GM23248 (cell line): ENCODE measurements at places on chromosomes 12 and 14. TPM values are rescaled to one million over a fixed set of nuclear protein-coding genes. Genes with fewer than 3 reads are reported as not detected.
A peak's percentile ranks its signal among the peaks of the same experiment; 100 is the strongest.

DNA sequence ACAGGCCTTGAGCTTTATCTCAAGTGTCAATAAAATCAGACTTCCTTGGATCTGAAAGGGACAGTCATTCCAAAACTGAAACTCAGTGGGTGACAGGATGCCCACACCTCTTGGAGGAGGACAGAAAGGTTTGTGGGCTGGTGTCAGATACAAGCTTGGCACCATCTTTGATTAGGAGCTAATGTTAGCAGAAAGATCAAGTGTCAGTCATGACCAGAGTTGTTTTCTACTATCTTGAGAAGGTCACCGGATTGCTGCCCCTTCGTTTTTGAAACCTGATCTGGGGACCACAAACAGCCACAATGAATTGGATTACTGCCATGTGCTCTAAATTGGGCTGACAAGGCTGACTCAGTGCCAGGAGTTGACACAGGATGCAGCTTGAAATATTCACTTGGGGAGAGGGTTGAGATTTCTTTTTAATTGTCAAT is 88.3 kb downstream of the OTOGL start:
- H3K4me3 ChIP-seq: no peak overlapping the region
- H3K4me1 ChIP-seq: peaks cover 56% of the 10 kb centered on the region
- peak overlapping the region; percentile 92 for H3K27ac ChIP-seq
- DNase-seq: peak; percentile 41

GRCh38 chr14:65920996-65921395 is 508.5 kb downstream of the FUT8 start:
- no peak for DNase-seq
- no peaks in the 10 kb centered on the region for H3K4me1 ChIP-seq
- peaks cover 3% of the 10 kb centered on the region; the same call in 1 of the 2 replicates for H3K27me3 ChIP-seq
- no peak overlapping the region for H3K27ac ChIP-seq
- no peak overlapping the region for H3K4me3 ChIP-seq

GRCh38 chr12:56437430-56438176 is 11.6 kb downstream of the TIMELESS start:
- H3K4me3 ChIP-seq: no peak overlapping the region
- H3K27ac ChIP-seq: no peak overlapping the region
- H3K36me3 ChIP-seq: no peaks in the 10 kb centered on the region
- DNase-seq: no peak
- H3K27me3 ChIP-seq: no peaks in the 10 kb centered on the region
- no peaks in the 10 kb centered on the region for H3K4me1 ChIP-seq

DNA sequence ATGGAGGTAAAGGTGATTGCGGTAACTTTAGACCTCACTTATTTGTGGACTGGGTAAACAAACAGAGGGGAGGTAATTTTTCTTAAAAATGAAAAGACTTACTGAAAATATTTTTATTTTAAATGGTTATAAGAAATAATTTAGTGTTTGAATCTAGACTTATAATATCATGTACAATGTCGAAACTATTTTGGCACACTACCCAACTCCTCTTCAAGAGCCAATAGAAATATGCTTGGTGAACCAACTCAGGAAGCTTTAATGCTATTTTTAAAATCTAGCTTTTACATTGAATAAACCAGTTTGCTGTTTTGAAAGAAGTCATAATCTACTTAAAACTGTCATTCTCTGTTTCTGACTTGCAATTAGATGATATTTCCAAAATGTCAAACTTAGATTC is 175.8 kb upstream of the NPAS3 start:
- peaks cover 16% of the 10 kb centered on the region for H3K4me1 ChIP-seq
- DNase-seq: peak; percentile 19
- no peak overlapping the region for H3K4me3 ChIP-seq
- no peak overlapping the region for H3K27ac ChIP-seq

DNA sequence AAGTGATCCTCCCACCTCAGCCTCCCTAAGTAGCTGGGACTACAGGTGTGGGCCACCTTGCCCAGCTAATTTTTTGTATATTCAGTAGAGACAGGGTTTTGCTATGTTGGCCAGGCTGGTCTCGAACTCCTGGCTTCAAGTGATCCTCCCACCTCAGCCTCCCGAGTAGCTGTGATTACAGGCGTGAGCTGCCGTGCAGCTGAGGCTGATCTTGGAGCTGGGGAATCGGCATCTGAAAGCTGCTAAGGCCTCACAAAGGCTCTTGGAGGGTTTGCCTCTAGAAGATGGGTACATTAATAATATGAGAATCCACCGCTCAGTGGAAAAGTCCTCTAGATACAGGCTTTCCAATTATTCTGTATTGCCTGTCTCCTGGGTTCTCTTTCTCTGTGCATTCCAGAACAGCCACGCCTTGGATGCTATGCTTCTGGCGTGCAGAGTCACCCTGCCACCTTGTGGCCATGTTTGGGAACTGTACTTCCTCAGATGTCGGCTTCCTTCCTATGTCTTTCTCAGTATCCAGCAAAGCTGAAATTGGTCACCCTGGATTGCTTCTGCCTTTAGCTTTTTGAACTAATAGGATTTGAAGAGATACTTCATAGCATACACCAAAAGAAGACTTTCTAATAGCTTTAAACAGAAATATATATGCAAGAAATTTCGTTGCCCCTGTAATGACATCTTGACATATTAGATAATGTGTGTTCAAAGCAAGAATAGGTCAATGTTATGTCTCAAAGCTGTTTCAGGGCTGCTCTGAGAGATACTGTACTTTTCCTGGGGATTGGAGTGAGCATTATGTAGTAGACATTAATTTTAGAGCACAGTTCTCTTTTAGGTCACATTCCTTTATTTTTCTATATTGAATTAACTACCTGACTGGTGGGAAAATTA is 75.4 kb downstream of the SNAPC1 start:
- peaks cover 15% of the 10 kb centered on the region for H3K4me1 ChIP-seq
- DNase-seq: peak; percentile 80
- H3K4me3 ChIP-seq: no peak overlapping the region
- no peaks in the 10 kb centered on the region for H3K27me3 ChIP-seq
- H3K36me3 ChIP-seq: no peaks in the 10 kb centered on the region

INSM2 gene
- not detected in 2 replicates for total RNA-seq

DNA sequence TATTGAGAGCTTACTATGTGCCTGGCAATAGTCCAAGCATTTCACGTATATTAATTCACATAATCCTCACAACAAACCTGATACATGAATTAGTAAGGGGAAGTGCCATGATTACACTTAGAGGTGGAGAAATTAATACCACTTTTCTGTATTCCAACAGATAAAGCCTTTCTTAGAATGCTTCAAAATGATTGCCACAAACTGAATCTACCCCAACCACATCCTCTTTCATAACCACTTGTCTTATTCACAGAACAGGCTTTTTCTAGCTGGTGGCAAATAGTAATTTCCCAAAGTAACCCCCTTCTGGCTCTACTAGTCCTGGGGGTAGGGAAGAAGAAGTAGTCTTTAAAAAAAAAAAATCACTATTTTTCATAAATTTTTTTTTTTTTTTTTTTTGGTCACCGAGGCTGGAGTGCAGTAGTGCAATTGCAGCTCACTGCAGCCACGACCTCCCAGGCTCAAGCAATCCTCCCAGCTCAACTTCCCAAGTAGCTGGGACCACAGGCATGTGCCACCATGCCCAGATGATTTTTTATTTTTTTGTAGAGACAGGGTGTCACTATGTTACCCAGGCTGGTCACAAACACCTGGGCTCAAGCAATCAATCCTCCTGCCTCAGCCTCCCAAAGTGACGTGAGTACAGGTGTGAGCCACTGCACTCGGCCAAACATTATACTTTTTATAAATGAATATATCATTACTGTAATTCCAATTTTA is 59.0 kb upstream of the ARID2 start:
- no peaks in the 10 kb centered on the region for H3K36me3 ChIP-seq
- DNase-seq: peak; percentile 20
- H3K27me3 ChIP-seq: no peaks in the 10 kb centered on the region
- no peak overlapping the region for H3K27ac ChIP-seq
- H3K4me3 ChIP-seq: no peak overlapping the region

GRCh38 chr14:34137001-34137745 is 186.3 kb upstream of the EGLN3 start:
- H3K27me3 ChIP-seq: no peaks in the 10 kb centered on the region
- no peak overlapping the region for H3K4me3 ChIP-seq
- no peaks in the 10 kb centered on the region for H3K36me3 ChIP-seq
- H3K27ac ChIP-seq: no peak overlapping the region
- DNase-seq: no peak
- no peaks in the 10 kb centered on the region for H3K4me1 ChIP-seq

DTX1 gene
- total RNA-seq: not detected in 2 replicates

GRCh38 chr12:54392485-54393206 is 8.1 kb upstream of the ZNF385A start:
- H3K36me3 ChIP-seq: peaks cover 38% of the 10 kb centered on the region
- H3K4me3 ChIP-seq: no peak overlapping the region
- DNase-seq: no peak

DNA sequence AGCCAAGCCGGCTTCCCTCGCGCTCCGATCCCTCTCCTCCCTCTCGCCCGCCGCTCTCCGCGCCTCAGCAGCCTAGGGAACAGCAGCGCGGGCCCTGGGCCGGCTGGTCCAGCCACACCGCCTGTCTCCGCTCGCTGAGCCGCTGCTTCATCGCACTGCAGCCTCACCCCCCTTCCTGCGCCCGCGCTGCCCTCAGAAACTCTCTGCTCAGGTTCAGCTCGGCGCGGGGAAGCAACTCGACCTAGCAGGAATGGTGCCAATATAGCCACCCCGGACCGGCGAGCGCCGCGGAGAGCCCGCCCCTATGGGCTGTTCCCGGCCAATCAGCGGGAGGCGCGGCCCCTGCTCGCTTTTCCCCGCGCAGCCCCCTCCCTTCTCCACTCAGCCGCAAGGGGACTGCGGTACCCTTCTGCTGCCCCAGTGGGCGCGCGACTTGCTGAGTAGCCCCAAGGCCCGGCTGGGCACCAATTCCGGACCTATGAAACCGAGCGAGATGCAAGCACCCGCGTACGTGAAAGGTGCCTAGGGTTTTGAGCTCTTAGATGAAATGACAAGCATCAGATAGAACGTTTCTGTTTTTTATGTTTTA is at the start of gene ADAMTS20:
ADAMTS20 (minus strand) TSS at position 233 of the 589 bp plus-strand sequence. CDS start 282 bp downstream, outside the sequence.
- H3K4me3 ChIP-seq: peak within 1 kb of the TSS; percentile 59
- H3K27ac ChIP-seq: no peak within 1 kb of the TSS
- H3K36me3 ChIP-seq: no peaks in the 10 kb centered on the region
- peak; percentile 40 for DNase-seq

NUP37 gene
- 39.4 and 53.9 TPM in 2 replicates for total RNA-seq

GRCh38 chr14:61839507-61839906 is 77.3 kb downstream of the SNAPC1 start:
- peaks cover 15% of the 10 kb centered on the region for H3K4me1 ChIP-seq
- H3K27me3 ChIP-seq: 0 out of 2 replicates have a peak, but pooled peaks cover 5% of the 10 kb centered on the region
- no peaks in the 10 kb centered on the region for H3K36me3 ChIP-seq
- H3K27ac ChIP-seq: peak overlapping the region; percentile 44
- DNase-seq: peak; percentile 74

- H3K4me3 ChIP-seq: no peak overlapping the region
- DNase-seq: no peak
- 0 out of 2 replicates have a peak, but pooled peaks cover 3% of the 10 kb centered on the region for H3K36me3 ChIP-seq
- H3K27me3 ChIP-seq: no peaks in the 10 kb centered on the region
- no peak overlapping the region for H3K27ac ChIP-seq
Observed at GRCh38 chr14:99514552-99515300, 33.5 kb downstream of the CCNK start.

TMTC2 gene
- 3.5 and 5.6 TPM in 2 replicates for total RNA-seq

DNA sequence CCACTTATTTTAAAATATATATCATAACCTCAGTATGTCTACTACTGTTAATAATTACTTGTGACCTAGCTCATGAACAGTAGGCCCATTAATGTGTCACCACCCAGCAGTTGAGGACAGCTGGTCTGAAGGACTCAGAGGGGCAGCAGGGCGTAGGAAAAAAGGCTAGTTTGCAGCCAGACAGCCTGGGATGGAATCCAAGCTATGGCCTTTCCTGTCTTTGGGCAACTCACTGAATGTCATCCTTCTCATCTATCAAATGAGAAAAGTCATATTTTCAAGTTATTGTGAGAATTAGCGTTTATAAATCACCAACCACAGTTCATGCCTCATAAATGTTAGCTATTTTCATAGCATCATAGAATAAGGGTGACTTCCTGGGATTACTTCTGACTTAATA is 12.3 kb downstream of the DENND5B start:
- H3K27ac ChIP-seq: peak overlapping the region; percentile 43
- H3K27me3 ChIP-seq: no peaks in the 10 kb centered on the region
- H3K4me1 ChIP-seq: peaks cover 39% of the 10 kb centered on the region
- DNase-seq: peak; percentile 75
- H3K36me3 ChIP-seq: no peaks in the 10 kb centered on the region

CNTN1 gene
- 0.32 and 0.51 TPM in 2 replicates for total RNA-seq

DNA sequence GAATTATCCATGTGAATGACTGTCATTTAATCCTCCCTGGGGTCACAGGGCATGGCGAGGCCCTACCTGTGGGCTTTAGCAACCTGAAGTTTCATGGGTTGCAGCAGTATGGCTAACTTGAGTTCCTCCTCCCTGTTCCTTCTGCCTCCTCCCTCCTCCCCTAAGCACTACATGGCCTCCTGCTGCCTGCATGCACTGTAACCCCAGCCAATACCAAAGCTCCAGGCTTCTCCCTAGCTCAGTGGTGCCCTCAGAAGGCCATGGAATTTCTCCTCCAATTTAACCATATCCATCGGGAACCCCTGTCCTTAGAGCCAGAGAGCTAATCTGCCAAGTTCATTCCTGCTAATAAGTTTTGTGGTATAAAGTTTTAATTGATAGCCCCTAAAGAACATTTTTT is 95.1 kb downstream of the NT5DC3 start:
- no peaks in the 10 kb centered on the region for H3K27me3 ChIP-seq
- H3K4me1 ChIP-seq: no peaks in the 10 kb centered on the region
- H3K27ac ChIP-seq: no peak overlapping the region

GRCh38 chr14:72452774-72453173 is 441.1 kb downstream of the DPF3 start:
- no peak overlapping the region for H3K27ac ChIP-seq
- H3K4me1 ChIP-seq: peaks cover 5% of the 10 kb centered on the region
- DNase-seq: no peak
- H3K27me3 ChIP-seq: peaks cover 37% of the 10 kb centered on the region
- no peak overlapping the region for H3K4me3 ChIP-seq

GPR132 gene
- not detected in 2 replicates for total RNA-seq

DNA sequence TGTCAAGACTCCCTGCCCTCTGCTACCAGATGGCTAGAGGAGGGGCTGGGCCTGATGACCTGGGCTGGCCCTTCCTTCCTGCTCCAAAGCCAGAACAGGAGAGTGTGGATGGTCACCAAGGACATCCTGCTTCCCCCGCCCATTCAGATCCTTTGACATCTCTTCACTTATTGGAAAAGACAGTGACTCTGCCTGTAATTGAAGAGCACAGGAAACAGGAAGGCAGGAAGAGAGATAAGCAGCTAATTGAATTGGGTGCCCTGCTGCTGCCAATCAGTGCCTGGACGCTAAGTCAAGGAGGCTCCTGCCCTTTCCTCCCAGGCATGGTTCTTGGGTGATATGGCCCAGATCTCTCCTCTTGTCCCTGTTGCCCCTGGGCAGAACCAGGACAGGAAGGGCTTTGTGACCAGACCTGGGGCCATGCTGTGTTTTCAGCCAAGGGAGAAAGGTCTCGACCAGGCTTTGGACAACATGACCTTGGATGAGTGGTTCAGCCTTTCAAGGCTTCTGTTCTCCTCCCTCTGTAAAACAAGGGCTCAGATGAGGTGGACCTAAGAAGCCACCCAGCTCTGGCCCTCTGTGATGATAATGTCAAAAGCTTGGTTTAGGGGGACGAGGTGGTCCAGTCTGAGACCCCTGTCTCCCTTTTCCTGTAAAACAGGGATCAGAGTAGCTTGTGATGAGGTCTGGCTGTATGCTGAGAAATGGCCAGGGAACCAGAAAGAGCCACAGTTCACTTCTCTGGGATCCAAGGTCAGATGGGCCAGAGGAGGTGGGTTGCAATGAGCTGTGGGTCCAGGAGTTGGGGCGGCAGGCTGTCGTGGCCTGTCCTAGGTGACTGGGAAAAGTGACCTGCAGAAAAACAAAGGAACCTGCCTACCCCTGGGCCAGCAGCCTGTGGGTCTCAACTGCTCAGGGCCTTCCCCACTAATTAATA is 38.8 kb downstream of the FAM222A start:
- H3K4me1 ChIP-seq: no peaks in the 10 kb centered on the region
- H3K4me3 ChIP-seq: no peak overlapping the region
- no peak for DNase-seq
- peaks cover 9% of the 10 kb centered on the region; the same call in 1 of the 2 replicates for H3K27me3 ChIP-seq
- no peaks in the 10 kb centered on the region for H3K36me3 ChIP-seq
- H3K27ac ChIP-seq: no peak overlapping the region
